ENCODE measurements at places on chromosomes 6 and 20.
A peak's percentile ranks its signal among the peaks of the same experiment; 100 is the strongest.

DNA sequence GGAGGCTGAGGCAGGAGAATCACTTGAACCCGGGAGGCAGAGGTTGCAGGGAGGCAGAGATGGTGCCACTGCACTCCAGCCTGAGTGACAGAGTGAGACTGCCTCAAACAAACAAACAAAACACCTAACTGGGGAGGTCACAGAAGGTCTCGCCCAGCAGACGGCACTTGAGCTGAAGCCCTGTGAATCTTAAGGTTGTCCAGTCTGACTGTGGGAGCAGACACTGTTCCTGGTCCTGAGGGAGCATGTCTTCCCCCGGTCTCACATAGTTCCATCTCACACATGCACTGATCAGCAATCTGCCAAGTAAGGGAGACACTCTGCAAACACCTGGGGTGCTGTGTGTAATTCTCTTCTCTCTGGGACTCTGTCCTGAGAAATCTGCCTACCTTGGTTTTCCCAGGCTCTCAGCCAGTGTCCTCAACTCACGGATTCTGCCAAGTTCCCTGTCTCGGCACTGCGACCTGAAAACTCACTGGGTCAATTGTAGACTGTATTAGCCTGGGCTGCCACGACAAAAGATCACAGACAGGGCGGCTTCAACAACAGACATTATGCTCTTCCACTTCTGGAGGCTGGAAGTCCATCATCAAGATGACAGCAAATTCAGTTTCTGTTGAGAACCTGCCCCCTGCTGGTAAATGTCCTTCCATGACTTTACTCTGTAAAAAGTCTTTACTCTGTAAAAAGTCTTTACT lies 94.3 kb downstream of the JPH2 start:
- DNase-seq = peak; percentile 40

GRCh38 chr6:32799168-32799567 lies 17.6 kb downstream of the HLA-DOB start:
- no peak for DNase-seq

DNA sequence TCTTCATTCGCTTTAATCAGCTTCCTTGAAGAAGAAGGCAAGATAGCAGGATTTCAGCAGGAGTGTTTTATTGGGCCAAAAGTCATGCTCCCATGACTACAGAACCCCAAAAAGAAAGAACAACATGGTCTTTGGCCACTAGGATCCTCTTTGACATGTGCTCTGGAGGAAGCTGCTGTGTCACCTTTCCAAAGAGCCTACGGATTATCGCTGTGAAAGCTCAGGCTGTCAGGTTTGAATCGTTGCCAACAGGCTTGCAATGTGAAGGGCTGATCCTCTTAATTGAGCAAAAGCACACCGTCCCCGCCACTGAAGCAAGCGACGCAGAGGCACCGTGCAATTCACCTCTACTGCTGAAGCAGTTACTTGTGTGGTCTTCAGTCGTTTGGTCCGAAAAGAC lies 29.0 kb downstream of the MYLIP start:
- no peak for DNase-seq

GRCh38 chr6:30724906-30725667 lies 4.9 kb downstream of the TUBB start:
- no peak for DNase-seq

DNA sequence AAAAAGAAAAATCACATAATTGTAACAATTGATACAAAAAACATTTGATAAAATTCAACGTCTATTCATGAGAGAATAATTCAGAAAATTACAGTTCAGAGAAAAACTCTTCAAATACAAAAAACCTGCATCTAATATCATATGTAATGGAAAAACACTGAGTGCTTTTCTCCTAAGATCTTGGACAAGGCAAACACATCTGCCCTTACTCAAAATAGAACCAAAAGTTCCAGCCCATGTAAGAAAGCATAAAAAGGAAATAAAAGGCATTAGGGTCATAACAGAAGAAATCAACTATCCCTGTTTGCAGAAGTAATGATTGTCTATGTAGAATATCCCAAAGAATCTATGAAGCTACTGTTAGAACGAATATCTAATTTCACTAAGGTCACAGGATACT lies 721.4 kb downstream of the RFPL4B start:
- DNase-seq = no peak

- DNase-seq = no peak
Measured at GRCh38 chr20:57030611-57031600, 235.5 kb downstream of the BMP7 start.

DNA sequence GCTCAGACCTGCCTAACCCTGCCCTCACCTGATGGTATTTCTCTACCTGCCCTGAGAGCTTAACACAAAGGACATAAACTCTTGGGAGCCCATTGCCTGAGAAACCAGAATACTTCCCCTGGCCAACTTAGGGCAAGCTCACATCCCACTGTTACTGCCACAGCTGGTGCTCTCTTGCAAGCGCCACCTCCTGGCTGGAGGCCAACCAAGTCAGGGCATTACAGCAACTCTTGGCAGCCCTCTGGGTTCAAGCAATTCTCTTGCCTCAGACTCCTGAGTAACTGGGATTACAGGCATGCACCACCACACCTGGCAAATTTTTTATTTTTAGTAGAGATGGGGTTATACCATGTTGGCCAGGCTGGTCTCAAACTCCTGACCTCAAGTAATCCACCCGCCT lies 70.1 kb downstream of the HECA start:
- no peak for DNase-seq

DNA sequence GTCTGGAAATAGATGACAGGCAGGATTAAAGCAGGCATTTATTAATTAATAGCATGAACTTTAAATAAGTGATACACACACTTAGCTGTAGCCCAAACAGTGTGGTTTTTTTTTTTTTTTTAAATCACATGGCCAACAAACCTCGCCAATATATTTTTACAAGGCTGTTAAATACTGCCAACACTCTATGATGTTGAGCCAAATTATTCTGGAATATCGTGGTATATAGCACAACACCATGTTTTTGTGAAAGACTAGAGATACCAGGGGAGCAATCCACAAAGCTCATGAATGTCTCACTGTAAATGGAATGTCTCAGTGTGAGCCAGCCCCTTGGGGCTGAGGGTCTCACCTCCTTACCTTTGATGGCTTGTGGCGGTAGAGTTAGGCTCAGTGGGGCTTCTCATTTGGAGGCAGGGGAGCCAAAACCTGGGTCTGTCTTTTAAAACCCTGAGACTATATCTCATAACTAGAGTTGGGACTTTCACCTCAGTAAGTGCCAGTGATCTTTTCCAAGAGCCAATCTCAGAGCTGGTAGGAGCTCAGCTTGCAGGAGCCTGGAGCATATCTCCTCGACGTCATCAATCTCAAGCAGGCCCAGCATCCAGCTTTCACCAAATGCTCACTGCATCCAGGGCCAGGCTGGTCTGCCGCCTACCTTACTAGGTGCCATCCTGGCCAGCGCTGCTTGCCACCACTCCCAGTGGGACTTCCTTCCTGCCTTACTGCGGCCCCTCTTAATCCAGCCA lies 78.5 kb upstream of the FAM184A start:
- no peak for DNase-seq

- no peak for DNase-seq
Measured at GRCh38 chr6:98711380-98711779, 123.0 kb upstream of the POU3F2 start.

GRCh38 chr6:112086744-112087135 lies 542 bp downstream of the TUBE1 start:
- peak; percentile 18 for DNase-seq

- DNase-seq = no peak
Measured at GRCh38 chr6:7111095-7111690, 3.4 kb downstream of the RREB1 start.

DNA sequence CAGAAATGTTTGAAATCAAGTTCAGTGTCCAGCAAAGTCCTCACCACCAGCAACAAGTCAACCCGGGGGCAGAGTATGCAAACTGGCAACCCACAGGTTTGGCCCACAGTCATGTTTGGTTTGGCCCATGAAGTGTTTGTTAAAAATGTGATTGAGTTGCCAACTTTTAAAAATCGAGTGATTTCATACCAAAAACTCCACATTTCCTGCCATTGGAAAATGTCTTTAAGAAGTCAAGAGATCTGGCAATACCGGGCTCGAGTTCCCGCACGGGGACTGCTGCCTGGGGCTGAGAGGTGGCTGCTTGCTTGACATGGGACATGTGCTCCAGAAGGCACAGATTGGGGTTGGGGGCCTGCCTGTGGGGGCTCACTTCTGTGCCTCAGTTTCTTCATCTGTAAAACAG lies 36.1 kb downstream of the PREX1 start:
- DNase-seq = no peak

- no peak for DNase-seq
Measured at GRCh38 chr20:11098888-11099287, 425.1 kb upstream of the JAG1 start.

- peak; percentile 52 for DNase-seq
Measured at GRCh38 chr6:26327450-26328264, 37.3 kb upstream of the BTN3A2 start.

DNA sequence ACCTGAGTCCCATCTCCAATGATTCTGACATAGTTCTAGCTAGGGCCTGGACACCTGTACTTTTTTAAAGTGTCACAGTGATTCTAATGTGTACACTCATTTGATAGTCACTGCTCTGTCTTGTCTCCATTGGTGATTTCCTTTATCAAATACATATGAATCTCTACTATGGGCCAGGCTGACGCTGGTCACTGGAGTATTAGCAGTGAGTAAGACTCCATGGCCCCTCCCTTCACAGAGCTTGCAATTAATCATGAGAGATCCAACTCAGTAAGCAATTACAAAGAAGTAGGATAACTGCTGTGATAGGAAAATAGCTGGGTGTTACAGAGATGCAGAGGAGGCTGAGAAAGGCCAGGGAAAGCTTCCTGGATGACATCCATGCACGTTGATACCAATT lies 19.3 kb upstream of the SASH1 start:
- no peak for DNase-seq

DNA sequence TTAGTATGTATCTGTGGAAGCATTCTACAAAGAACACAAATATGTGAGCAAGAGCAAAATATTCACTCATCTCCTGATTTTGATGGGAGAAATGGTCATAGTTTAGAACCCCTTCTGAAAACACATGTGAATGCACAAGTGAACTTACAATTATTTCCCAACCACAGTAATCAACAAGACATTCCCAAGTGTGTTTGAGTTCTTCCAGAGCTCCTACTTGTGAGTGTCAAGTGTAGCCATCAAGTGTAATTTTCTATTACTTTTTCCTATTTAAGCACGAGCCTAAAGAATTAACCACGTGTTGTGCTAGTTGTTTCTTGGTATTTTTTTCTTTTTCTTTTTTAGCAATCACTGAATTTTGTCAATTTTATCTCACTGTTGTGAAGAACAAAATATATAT lies 402.3 kb downstream of the NKAIN2 start:
- no peak for DNase-seq

DNA sequence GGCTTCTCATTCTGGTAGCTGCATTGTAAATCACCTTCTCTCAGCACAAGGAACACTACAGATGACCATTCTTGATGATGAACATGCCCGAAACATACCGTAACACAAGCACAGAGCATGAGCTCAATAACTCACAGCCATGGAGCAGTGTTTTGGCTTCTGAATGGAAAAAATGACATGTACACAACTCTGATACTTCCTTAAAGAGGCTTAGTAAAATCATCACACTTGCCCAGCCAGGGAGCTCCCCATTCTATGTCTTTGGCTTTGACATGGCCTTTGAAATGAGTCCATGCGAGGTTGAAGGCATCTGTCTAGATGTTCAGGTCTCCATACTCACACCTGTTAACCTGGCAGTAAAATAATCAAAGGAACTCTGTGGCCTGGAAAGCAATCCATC lies 87.6 kb downstream of the MYB start:
- no peak for DNase-seq

GRCh38 chr20:19137641-19138040 lies 74.8 kb upstream of the SLC24A3 start:
- DNase-seq = no peak

GRCh38 chr20:23024701-23025100 lies 10.4 kb upstream of the SSTR4 start:
- no peak for DNase-seq

GRCh38 chr6:109083657-109084056 lies 11.0 kb downstream of the SESN1 start:
- no peak for DNase-seq

GRCh38 chr6:42404484-42404883 lies 47.2 kb downstream of the TRERF1 start:
- no peak for DNase-seq

GRCh38 chr6:127997496-127998164 lies 96.8 kb upstream of the THEMIS start:
- no peak for DNase-seq

- DNase-seq = no peak
Measured at GRCh38 chr20:38144974-38145728, 19.9 kb downstream of the TGM2 start.

DNA sequence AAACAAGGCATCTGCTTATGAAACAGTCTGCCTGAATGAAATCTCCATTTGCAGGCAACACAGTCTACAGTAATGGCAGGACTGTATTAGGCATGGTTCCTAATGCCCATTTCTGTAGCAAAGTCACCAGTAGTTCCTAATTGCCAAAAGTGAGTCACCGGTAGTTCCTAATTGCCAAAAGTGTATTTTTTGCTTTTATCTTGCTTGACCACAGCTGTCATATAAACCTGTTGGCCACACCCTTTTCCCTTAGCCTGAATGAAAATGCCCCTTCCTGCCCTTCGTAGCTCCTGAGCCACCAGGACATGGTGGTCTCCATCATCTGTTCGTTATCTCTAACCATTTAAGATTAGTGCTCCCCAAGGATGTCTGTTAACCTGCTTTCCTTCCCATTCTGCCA lies 34.5 kb downstream of the MTHFD1L start:
- DNase-seq = no peak

GRCh38 chr6:40164345-40164755 lies 230.1 kb upstream of the MOCS1 start:
- no peak for DNase-seq

GRCh38 chr20:10673176-10673841 lies 490 bp downstream of the JAG1 start:
- DNase-seq = no peak
